ENCODE measurements at places on chromosomes 3 and 15. TPM values are rescaled to one million over a fixed set of nuclear protein-coding genes. Genes with fewer than 3 reads are reported as not detected.

- H3K27ac ChIP-seq, result no peak overlapping the region
- no peaks in the 10 kb centered on the region for H3K36me3 ChIP-seq
- no peaks in the 10 kb centered on the region for H3K4me1 ChIP-seq
- DNase-seq, result no peak
Observed at GRCh38 chr3:175851541-175851940, 992.4 kb downstream of the NAALADL2 start.

GRCh38 chr3:129855832-129856419 lies 37.6 kb downstream of the TMCC1 start:
- H3K4me1 ChIP-seq, result no peaks in the 10 kb centered on the region
- no peak for DNase-seq
- H3K4me3 ChIP-seq, result no peak overlapping the region
- peak overlapping the region; percentile 1 for H3K27ac ChIP-seq
- no peaks in the 10 kb centered on the region for H3K36me3 ChIP-seq

DNA sequence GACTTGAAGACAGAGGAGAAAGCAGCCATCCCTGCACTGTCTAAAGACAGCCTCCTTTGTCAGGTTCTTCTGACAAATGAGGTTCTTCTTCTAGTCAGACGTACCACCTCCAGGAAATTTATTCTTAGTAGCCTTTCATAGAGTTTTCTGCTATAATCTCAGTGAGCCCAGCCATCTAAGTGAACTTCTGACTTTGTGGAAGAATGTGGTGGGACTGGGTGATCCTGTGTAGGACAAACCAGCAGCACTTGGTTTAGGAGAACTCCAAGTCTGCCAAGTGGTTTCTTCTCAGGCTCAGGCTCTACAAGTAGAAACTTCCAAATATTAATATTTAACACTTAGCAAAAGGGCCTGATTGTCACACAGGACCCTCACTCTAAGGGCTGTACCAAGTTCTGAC lies 52.1 kb downstream of the TIPARP start:
- no peak for DNase-seq
- H3K27ac ChIP-seq, result no peak overlapping the region
- H3K4me1 ChIP-seq, result no peaks in the 10 kb centered on the region

DNA sequence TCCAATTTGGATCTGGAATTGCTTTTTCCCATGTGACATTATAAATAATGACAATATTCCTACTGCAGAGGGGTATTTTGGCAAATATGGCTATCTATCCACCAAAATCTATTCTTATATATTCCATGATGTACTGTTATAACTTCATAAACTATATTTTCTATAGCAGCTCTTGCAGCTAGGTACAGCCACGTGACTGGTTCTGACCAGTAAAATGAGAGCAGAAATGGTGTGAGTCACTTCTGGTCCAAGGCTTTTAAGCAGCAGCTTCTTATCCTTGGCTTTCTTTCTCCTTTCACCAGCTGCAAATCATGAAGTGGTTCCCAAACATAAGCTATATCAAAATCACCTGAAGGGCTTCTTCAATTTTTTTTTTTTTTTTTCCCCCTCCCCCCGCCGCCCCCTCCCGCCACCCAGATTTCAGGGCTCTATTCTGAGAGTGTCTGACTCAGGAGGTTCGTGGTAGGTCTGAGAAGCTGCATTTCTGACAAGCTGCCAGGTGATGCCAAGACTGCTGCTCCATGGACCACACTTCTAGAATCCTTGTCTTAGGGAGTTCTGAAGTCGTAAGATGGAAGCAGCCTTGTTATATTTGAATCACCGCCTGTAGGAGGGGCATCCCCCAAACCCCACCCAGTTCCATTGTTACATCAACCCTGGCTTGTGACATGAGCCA lies 357.5 kb downstream of the CHST2 start:
- no peaks in the 10 kb centered on the region for H3K27me3 ChIP-seq
- H3K4me3 ChIP-seq, result no peak overlapping the region
- no peak for DNase-seq
- no peaks in the 10 kb centered on the region for H3K4me1 ChIP-seq
- no peak overlapping the region for H3K27ac ChIP-seq

GRCh38 chr3:14118400-14119381 lies 6.0 kb downstream of the CHCHD4 start:
- no peak for DNase-seq
- no peaks in the 10 kb centered on the region for H3K36me3 ChIP-seq
- peaks cover 6% of the 10 kb centered on the region for H3K4me1 ChIP-seq

- no peak for DNase-seq
- no peaks in the 10 kb centered on the region for H3K27me3 ChIP-seq
- no peaks in the 10 kb centered on the region for H3K36me3 ChIP-seq
Observed at GRCh38 chr3:134618478-134619300, 32.1 kb downstream of the KY start.

DNA sequence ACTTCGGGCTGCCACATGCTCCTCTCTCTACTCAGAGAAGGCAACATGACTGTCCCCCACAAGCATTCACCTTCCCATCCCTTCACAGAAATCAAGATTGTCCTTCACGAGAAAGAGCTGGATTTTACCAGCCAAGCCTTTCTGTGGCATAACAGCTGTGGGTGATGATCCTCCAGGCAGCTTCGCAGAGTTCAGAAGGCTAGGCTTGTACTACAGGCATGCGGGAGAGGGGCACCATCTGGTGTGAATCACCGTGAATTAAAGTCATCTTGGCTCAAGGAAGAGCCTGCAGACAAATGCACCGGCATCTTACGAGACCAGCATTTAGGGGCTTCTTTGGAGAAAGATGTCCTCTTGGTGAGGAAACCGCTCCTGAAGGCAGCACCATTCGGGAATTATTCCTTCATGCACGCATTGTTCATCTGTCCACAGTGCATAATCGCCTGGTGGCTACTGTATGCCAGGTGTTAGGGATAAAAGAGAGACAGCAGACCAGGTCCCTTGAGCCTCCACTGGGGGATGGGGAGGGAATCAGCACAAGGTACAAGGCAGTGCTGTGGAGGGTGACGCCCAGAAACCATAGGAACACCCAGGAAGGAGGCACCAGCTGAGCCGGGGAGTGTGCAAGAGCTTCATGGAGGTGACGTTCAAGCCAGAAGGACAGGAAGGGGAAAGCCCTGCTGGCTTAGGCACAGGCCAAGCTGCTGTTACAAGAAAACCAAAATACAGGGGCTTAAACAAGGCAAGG lies 108.6 kb downstream of the TMEM266 start:
- H3K36me3 ChIP-seq, result no peaks in the 10 kb centered on the region
- no peaks in the 10 kb centered on the region for H3K27me3 ChIP-seq

GRCh38 chr3:84194029-84194428 lies 764.8 kb upstream of the CADM2 start:
- H3K4me3 ChIP-seq, result no peak overlapping the region
- no peak overlapping the region for H3K27ac ChIP-seq
- no peak for DNase-seq
- H3K27me3 ChIP-seq, result no peaks in the 10 kb centered on the region

DNA sequence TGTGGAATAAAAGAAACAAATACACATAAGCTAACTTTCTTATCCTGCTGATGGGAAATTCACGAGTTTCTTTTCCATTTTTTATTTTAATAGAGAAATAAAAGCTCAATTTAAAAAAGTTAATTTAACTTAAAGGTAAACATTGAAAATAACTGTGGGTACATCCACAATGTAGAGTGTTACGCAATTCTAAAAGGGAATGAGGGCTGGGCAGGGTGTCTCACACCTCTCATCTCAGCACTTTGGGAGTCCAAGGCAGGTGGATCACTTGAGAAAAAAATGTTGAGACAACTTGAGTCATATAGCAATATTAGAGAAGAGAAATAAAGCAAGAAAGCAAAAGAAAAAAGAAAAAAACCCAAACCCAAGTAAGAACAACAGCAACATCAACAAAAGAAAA lies 207.0 kb downstream of the DIPK2A start:
- no peaks in the 10 kb centered on the region for H3K36me3 ChIP-seq
- DNase-seq, result no peak
- H3K27me3 ChIP-seq, result no peaks in the 10 kb centered on the region
- no peak overlapping the region for H3K4me3 ChIP-seq

DNA sequence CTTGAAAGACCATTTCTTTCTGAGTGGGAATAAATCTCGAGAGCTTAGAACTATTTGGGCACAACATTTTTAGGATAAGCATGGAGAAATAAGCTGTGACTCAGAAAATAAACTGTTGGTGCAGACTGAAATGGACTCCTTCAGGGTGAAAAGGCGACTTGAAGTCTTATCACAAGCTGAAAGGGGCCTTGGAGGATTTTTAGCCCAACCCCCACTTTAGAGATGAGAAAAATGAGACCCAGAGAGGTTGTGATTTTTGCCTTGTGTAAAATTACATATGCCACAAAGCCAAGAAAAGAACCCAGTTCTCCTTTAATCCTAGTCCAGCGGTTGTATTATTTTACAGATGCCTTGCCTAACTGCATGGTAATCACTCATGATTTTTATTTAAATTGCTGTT lies 1.5 kb downstream of the ATP1B3 start:
- peaks cover 11% of the 10 kb centered on the region for H3K4me1 ChIP-seq
- H3K27ac ChIP-seq, result peak overlapping the region; percentile 95
- H3K36me3 ChIP-seq, result no peaks in the 10 kb centered on the region
- DNase-seq, result no peak
- peak overlapping the region; percentile 83 for H3K4me3 ChIP-seq
- no peaks in the 10 kb centered on the region for H3K27me3 ChIP-seq

GRCh38 chr15:72724028-72724427 lies 38.0 kb downstream of the BBS4 start:
- DNase-seq, result no peak
- H3K27ac ChIP-seq, result no peak overlapping the region
- no peaks in the 10 kb centered on the region for H3K36me3 ChIP-seq
- no peaks in the 10 kb centered on the region for H3K4me1 ChIP-seq
- no peaks in the 10 kb centered on the region for H3K27me3 ChIP-seq

- H3K4me3 ChIP-seq, result no peak overlapping the region
- no peaks in the 10 kb centered on the region for H3K36me3 ChIP-seq
- DNase-seq, result no peak
- no peak overlapping the region for H3K27ac ChIP-seq
- H3K27me3 ChIP-seq, result no peaks in the 10 kb centered on the region
Observed at GRCh38 chr3:46987743-46988401, 8.4 kb downstream of the NBEAL2 start.

DNA sequence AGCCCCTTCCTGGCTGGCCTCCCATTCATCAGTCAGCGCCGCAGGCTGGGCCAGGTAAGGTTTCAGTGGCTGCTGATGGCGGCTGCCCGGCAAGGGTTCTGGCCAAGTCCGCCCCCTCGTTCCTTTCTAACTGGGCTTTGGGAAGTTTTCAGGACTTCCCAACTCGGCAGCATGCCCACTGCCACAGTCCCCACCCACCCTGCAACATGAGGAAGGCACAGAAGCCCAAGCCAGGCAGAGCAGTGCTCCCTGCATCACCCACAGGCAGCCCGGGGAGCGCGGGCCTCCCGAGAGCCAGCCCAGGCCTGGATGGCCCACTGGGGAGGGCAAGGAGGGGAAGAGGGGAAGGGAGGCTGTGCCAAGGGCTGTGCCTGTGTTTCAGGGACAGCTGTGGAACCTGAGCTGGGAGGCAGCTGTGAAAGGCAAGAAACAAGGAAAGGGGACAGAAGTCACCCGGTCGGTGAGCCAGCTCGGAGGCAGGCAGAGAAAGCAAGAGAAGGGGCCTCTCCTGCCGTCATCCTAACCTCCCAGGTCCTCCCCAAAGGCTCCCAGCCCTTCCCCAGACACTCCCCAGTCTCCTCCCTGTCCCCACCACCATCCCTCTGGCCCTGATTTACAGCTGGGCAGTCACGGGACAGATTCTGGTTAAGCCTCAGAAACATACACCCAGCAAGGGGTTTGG lies 73.9 kb downstream of the CPN2 start:
- no peaks in the 10 kb centered on the region for H3K36me3 ChIP-seq
- H3K4me3 ChIP-seq, result no peak overlapping the region
- H3K4me1 ChIP-seq, result peaks cover 38% of the 10 kb centered on the region
- H3K27ac ChIP-seq, result peak overlapping the region; percentile 78

DNA sequence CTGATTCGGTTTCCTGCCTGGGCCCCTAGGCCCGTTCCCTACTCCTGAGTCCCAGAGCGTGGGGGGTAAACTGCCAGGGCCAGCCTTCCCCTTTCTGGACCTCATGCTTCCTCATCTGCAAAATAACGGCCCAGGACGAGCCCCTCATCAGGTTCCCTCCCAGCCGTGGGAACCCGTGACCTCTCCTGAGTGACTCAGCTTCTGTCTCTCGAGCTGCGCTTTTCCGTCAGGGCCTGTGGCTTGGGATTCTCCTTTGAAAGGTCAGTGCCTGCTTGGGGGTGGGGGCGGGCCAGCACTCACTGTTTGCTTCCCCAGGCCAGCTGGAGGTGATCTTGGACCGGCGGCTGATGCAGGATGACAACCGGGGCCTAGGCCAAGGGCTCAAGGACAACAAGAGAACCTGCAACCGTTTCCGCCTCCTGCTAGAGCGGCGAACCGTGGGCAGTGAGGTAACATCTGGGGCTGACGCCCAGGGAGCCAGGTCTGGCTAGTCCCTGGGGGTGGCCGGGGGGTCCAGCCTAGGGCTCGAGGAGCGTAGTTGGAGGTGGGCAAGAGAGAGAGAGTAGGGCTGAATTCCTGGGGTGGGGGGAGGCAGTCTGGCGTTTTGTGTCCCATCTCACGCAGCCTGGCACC lies 12.8 kb downstream of the MAN2A2 start:
- H3K4me1 ChIP-seq, result no peaks in the 10 kb centered on the region
- DNase-seq, result no peak
- H3K27me3 ChIP-seq, result no peaks in the 10 kb centered on the region

DNA sequence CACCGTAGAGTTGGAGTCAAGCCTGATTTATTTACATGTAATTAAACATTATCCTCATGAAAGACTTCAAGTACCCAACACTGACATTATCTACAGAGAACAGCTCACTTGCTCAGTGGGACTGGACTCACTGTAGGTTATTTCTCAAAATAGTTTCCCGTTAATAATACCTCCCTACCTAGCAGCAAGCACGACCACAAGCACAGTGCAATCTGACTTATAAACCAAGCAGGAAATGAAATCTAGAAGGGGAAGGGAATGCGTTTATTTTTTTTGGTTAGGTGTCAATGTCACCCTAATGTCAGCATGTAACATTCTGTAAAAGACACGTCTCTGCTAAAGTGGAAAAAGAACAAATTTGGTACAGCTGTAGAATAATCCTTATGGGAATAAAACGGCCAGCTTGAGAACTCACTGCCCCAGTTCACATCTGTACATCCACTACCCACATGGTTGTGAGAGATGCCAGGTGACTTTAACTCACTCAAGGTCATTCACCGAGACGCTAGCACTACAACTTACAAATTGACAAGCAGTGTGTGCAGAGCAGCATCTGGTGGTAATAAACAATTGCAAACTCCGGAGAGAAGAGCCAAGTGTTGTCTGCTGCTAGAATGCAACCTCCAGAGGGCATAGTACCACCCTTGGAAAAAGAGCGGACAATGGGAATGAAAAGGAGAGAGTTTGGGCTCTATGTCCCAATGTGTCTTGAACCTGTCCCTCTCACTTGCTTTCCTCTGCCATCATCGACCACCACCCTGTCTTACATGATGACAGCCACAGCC lies 242.5 kb downstream of the CADPS start:
- H3K27ac ChIP-seq, result no peak overlapping the region
- H3K27me3 ChIP-seq, result no peaks in the 10 kb centered on the region
- H3K4me3 ChIP-seq, result no peak overlapping the region

Gene ARNT2
- 16.8 TPM for total RNA-seq

Gene RAB43
- total RNA-seq, result 27.7 TPM

Gene GUCA1C
- total RNA-seq, result not detected

Gene WNT5A
- 0.54 TPM for total RNA-seq

Gene SLITRK3
- total RNA-seq, result not detected

Gene KLHDC8B
- total RNA-seq, result 6.8 TPM

Gene GJD2
- total RNA-seq, result not detected
